ENCODE measurements at places on chromosomes 1 and 21.

- no peak for DNase-seq
These were observed 17.1 kb downstream of the OLIG2 start for GRCh38 chr21:33042812-33043211.

GRCh38 chr1:21319447-21320407 lies 29.5 kb upstream of the ECE1 start:
- DNase-seq = no peak

- DNase-seq = no peak
These were observed 7.8 kb upstream of the TMEM222 start for GRCh38 chr1:27314169-27314568.

DNA sequence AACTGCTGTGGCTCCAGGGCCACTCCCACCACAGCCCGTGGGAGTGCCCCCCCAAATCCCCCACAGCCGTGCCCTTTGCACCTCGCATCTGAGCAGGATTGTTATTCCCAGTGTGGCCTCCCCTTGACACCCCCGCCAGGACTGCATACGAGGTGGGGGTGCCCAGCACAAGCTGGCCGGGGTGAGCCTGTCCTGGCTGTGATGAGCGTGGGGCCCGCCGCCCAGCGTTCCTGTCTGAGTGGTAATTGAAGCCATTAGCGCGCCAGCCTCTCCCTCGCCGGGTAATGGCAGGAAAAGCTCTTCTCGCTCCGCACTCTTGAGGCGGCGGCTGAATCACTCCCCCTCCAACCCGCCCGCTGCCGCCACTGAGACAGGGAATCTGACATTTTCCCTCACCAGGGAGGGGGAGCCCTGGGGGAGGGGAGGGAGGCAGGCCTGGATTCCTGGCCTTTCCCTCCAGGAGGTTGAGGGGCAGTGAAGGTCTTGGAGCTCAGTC lies 27.7 kb downstream of the PTPRF start:
- no peak for DNase-seq

DNA sequence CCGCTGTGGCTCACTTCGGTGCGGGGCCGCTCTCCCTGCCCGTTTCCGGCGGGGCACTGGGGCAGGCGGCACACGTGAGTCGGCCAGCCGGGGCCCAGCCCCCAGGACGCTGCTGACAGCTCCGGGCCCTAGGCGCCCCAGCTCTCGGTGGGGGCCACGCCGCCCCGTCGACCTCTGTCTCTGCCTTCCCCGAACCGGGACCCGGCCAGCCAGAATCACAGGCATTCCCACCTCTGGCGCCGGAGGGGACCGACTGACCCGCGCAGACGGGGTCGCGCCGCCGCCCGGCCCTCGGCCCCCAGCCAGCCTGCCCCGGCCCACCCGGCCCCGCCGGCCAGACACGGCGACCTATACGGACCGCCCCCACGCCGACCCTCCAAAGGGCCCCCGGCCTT lies 755 bp downstream of the SCMH1 start:
- peak; percentile 78 for DNase-seq

DNA sequence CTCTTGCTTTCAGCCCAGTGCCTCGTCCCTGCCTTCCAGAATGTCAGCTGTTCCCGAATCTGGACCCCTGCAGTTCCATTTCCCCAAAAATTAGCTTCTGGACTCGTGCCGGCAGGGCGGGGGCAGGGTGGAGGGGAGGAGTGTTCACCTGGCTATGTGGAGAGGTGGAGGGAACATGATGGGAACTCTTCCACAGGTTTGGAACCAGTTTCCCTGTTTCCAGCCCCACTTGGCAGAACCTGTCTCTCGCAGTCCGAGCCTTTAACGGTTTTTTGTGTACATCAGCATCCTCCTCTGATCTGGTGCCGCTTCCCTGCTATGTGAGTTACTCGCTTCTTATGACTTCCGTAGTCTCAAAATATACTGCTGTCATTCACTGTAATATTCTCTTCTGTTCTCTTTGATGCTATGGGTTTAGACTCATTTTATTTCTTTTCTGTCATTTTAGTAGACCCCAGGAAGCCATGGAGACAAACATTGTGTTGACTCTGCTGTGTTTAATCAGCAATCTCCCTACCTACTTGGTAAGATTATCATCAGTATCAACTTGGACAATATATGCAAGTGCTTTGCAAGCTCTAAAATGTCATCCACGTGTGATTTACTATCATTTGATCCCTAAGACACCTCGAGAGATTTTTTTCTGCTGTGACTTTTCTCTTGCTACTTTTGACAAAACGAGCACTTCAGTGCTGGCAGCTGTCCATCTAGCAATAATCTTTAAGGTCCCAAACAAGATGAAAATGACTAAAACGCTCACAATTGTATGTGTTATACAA lies 33.3 kb upstream of the HNRNPU start:
- DNase-seq = no peak

- DNase-seq = no peak
These were observed 36.0 kb upstream of the CFAP298 start for GRCh38 chr21:32648165-32648564.

- no peak for DNase-seq
These were observed 5.6 kb downstream of the PANK4 start for GRCh38 chr1:2520806-2521205.

DNA sequence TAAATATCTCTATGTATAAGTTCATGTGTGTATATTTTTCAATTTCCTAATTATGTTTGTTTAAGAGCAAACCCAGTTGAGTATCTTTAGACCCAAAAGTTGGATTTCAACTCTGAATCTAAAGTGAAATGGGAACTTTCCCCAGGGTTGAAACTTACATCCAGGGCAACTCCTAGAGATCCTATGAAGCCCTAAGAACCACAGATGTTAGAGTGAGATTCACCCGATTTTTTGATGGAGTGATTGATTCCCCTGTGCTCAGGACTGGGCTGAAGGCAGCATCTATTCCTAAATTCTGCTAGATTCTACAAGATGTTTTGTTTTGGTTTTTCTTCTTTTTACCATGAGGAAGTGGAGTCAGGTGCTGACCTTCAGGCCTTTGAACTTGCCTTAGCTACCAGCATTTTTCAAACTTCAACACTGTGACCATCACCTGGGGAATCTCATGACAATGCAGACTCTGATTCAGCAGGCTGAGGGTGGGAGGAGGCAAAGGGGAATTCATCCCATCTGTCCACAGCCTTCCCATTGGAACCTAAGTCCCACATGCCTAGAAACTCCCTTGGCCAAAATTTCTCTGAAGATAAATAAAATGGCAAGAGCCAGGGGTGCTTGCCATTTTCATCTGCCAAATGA lies 145.5 kb downstream of the ETS2 start:
- no peak for DNase-seq

DNA sequence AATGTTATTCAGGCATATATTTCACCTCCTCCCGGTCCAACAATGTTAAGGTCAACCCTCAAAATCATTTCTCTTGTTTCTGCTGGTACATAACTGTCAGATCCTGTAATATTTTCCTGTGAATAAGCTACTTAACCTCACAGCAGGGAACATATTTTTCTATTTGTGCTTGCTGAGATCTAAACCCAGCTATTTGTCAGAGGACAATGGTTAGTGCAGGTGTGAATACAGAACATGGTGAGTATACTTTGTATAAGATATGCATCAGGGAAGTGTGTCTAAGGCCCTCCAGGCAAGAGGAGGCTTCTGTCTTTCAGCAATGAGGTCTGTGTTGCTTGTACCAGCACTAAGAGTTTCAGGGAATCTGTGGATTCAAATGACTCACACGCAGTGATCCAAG lies 970.6 kb downstream of the NCAM2 start:
- no peak for DNase-seq

DNA sequence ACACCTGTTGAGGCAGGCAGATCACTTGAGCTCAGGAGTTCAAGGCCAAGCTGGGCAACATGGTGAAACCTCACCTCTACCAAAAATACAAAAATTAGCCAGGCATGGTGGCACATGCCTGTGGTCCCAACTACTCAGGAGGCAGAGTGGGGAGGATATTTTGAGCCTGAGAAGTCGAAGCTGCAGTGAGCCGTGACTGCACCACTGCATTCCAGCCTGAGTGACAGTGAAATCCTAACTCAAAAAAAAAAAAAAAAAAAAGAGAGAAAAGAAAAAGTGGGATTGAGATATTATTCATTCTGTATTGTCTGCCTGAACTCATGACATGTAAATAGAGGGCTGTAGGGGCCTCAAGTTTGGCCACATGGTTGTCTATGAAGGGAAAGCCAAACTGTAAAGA lies 37.3 kb downstream of the WNT2B start:
- DNase-seq = no peak

DNA sequence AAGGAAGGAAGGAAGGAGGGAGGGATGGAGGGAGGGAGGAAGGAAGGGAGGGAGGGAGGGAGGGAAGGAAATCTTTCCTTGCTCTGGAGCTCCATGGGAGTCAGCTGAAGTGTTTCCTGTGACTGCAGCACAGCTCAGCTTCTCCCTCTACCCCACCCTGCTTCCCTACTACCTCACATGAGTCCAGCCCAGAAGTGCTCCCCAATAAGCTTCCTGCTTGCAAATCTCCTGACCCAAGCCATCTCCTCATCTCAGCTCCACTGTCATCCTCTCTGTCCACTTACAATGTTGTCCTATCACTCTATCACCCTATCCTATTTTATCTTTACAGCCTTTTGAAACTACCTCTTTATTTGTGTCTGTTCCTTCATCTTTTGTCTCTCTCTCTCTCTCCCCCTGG lies 52.9 kb upstream of the SSBP3 start:
- DNase-seq = peak; percentile 28

- no peak for DNase-seq
These were observed 19.3 kb upstream of the KLHDC8A start for GRCh38 chr1:205375835-205376545.

GRCh38 chr1:4756851-4757580 lies 102.6 kb downstream of the AJAP1 start:
- no peak for DNase-seq

GRCh38 chr1:115879977-115880376 lies 39.1 kb upstream of the NHLH2 start:
- no peak for DNase-seq

DNA sequence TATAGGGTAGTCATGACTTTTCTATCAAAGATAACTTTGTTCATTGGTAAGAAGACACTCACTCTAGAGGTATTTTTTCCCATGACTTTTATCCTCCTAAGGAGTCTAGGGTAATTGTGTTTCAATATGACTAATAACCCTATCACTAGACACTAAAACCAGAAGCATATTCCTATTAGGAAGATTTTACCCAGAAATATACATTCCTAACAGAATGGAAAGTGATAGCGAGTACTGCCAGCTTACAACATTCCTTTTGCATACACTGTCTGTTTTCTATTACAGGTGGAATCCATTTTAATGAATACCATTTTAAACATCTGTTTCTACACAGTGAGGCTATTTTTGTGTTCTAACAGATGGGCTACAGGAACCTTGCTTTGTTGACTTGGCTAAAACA lies 31.4 kb upstream of the C1orf185 start:
- DNase-seq = no peak

GRCh38 chr1:28395181-28395580 lies 25.6 kb downstream of the PHACTR4 start:
- DNase-seq = no peak

DNA sequence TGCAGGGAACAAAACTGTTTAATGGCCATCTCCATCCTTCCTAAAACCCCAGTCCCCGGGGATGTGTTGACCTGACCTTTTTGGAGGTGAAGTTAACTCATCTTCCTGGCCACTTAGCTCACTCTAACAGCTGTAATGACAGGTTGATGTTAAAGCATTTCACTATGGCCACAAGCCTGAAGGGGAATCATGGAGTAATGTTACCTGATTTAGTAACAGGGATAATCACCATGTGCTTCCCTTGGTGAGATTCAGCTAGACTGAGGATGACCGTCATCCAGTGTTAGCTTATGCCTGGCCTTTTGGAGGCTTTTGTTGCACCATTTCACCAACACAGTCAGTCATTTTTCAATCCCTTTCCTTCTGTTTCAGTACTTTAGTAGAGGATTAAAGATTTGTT lies 64.3 kb upstream of the RAVER2 start:
- DNase-seq = no peak

DNA sequence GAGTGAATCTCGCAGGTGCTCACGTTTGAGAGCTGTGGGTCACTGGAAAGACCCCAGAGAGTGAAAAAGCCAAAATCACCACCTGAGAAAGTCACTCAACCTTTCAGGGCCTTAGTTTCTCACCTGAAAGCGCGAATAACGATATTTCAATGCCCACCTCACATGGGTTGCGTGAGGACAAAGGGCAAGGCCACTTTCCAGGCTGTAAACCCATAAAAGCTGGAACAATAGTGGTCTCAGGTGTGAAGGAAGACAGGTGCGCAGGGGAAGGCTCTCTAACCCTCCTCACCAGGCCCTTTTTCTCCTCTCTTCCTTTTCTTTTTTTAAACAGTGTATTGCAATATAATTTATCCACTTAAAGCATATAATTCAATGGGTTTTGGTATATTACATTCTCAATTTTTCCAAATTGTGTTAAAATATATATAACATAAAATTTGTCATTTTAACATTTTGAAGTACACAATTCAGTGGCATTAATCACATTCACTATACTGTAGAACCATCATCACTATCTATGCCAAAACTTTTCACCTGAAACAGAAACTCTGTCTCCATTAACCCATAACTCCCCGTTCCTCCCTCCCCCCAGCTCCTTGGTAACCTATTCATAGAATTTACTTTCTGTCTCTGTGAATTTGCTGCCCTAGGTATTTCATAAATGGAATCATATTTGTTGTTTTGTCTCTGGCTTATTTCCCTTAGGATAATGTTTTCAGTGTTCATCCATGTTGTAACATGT lies 118.4 kb upstream of the TNR start:
- DNase-seq = no peak

DNA sequence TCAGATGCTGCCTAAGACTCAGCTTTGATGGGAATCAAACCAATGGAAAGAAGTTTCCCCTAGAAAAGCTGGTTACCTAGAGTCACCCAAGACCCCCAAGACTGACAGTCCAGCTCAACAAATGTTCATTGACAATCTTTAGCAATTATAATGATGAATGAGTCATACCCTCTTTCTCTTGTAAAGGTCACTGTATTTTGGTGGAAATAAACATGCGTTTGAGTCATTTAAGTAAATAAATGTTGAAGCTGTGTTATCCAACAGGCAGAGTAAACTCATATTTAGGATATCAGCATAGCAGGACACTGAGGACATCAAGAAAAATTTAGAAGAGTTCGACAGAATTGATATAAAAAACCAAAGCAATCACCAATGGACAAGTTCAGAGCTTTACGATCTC lies 295.9 kb downstream of the RGS7 start:
- no peak for DNase-seq

DNA sequence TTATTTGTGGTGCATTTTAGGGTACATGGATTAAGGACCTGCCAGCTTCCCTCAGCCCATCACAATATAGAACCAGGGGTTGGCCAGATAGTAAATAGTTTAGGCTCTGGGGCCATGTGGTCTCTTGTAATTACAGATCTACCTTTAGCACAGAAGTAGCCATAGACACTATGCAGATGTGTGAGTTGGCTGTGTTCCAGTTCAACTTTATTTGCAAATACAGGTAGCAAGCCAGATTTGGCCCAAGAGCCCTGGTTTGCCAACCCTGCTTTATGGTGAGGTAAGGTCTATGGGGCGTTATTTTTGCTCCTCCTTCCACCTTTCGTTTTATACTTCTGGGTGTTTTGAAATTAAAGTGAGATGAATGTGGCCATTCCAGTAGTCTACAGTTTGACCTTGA lies 48.7 kb downstream of the MRPS6 start:
- DNase-seq = no peak

- no peak for DNase-seq
These were observed 94.8 kb upstream of the KIAA0040 start for GRCh38 chr1:175287377-175287776.

GRCh38 chr1:179197690-179198297 lies 31.7 kb downstream of the ABL2 start:
- DNase-seq = no peak

- DNase-seq = no peak
These were observed 54.4 kb upstream of the BCL10 start for GRCh38 chr1:85330711-85331290.
